ENCODE measurements at places on chromosomes 5 and 9.

- no peak for DNase-seq
Measured at GRCh38 chr9:91771027-91771426, 179.0 kb downstream of the ROR2 start.

- no peak for DNase-seq
Measured at GRCh38 chr5:170315154-170315553, 17.6 kb upstream of the LCP2 start.

DNA sequence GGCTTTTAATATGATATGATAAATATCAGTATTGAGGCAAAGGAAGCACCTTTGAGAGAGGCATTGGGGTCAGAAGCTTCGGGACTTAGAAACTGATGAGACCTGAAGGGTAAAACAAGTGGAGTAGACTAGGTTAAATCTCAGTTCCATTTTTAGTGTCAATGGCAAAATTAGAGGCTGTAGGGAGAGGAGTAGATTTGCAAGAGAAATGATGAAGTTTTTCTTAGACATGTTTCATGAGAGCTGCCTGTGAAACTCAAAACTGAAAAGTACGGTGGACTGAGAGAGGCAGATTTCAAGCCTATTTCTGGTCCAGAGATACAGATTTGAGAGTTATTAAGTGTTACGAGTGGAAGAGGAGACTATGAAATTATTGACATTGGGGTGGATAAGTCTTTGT, 278.5 kb downstream of the TAF11L14 start:
- no peak for DNase-seq

- no peak for DNase-seq
Measured at GRCh38 chr5:100757618-100758017, 145.5 kb downstream of the ST8SIA4 start.

DNA sequence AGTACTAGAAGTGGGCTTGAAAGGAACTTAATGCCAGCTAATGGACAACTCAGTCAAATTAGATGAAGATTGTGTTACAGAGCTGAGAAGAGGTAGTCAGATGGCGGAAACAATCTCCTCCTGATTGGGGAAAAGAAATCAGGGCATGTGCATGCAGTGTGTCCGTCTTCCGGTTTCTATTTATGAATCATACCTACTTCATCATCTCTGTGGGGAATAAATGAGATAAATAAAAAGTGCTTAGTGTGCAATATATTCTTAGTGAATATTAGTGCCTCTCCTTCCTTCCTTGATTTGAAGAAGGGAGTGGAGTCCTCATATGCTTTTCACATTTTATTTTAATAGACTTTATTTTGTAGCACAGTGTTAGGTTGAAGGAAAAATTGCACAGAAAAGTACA, 108.7 kb upstream of the NFIL3 start:
- no peak for DNase-seq

DNA sequence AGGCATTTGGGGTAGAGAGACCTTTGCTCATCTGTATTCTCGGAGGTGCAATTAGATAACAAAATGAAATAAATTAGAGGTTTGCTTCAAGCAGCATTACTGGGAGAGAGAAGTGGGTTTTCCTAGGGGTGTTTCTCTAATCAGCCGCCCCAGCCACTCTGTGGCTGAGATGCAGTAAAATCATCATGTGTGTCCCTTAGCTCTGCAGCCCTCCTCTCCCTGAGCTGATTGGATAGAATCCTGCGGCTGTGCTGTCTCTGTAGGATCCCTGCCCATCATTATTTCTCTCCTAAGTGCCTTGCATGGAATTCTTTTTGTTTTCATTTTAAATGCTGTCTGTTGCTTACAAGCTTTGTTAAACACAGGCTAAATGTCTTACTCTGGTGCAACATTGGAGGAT, 171.4 kb downstream of the SH3GL2 start:
- DNase-seq, result no peak

DNA sequence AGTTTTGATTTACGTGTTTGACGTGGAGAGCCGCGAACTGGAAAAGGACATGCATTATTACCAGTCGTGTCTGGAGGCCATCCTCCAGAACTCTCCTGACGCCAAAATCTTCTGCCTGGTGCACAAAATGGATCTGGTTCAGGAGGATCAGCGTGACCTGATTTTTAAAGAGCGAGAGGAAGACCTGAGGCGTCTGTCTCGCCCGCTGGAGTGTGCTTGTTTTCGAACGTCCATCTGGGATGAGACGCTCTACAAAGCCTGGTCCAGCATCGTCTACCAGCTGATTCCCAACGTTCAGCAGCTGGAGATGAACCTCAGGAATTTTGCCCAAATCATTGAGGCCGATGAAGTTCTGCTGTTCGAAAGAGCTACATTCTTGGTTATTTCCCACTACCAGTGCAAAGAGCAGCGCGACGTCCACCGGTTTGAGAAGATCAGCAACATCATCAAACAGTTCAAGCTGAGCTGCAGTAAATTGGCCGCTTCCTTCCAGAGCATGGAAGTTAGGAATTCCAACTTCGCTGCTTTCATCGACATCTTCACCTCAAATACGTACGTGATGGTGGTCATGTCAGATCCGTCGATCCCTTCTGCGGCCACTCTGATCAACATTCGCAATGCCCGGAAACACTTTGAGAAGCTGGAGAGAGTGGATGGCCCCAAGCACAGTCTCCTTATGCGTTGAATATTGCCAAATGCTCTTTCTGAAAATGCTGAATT, 850 bp downstream of the RRAGA start:
- DNase-seq, result no peak

DNA sequence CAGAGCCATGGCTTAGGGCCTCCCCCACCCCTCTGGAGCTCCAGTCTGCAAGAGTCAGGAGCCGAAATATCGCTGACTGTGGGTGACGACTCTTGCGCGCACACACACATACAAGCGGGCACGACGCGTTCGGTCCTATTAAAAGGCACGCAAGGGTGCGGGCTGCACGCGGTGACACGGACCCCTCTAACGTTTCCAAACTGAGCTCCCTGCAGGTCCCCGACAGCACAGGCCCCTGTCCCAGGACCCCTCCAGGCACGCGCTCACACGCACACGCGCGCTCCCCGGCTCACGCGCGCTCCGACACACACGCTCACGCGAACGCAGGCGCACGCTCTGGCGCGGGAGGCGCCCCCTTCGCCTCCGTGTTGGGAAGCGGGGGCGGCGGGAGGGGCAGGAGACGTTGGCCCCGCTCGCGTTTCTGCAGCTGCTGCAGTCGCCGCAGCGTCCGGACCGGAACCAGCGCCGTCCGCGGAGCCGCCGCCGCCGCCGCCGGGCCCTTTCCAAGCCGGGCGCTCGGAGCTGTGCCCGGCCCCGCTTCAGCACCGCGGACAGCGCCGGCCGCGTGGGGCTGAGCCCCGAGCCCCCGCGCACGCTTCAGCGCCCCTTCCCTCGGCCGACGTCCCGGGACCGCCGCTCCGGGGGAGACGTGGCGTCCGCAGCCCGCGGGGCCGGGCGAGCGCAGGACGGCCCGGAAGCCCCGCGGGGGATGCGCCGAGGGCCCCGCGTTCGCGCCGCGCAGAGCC, at the start of gene GRIN1:
GRIN1 (plus strand) TSS at position 433 of the 746 bp plus-strand sequence. CDS start 333 bp downstream, outside the sequence.
- no peak for DNase-seq

DNA sequence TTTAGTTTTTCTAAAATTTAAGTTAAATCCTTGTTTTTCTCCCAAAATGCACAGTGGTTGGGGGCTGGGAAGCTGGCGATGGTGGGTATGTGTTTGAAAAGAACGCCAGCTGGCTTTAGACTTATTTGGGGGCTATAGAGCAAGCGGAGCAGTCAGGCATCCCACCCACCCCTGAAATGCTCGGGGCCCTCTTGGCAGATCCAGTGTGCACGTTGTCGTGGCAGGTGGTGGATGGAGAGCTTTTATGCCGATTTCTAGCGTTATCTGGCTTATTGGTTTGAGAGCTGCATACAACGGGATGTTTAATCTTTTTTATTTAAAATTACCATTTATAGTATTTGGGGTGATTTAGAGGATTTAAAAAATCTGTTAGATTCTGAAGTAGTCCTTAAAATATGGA, 8.1 kb downstream of the BASP1 start:
- no peak for DNase-seq

- DNase-seq, result no peak
Measured at GRCh38 chr9:18154661-18155060, 319.3 kb upstream of the ADAMTSL1 start.

DNA sequence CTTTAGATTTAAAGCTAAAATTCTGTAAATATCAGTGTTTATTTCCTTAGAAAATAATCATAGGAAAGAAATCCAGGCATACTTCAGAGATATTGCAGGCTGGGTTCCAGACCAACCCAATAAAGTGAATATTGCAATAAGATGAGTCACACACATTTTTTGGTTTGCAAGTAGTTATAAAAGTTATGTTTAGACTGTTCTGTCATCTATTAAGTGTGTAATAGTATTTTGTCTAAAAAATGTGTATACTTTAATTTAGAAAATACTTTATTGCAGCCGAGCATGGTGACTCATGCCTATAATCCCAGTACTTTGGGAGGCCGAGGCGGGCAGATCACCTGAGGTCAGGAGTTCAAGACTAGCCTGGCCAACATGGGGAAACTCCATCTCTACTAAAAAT, 6.9 kb upstream of the RIC1 start:
- no peak for DNase-seq

DNA sequence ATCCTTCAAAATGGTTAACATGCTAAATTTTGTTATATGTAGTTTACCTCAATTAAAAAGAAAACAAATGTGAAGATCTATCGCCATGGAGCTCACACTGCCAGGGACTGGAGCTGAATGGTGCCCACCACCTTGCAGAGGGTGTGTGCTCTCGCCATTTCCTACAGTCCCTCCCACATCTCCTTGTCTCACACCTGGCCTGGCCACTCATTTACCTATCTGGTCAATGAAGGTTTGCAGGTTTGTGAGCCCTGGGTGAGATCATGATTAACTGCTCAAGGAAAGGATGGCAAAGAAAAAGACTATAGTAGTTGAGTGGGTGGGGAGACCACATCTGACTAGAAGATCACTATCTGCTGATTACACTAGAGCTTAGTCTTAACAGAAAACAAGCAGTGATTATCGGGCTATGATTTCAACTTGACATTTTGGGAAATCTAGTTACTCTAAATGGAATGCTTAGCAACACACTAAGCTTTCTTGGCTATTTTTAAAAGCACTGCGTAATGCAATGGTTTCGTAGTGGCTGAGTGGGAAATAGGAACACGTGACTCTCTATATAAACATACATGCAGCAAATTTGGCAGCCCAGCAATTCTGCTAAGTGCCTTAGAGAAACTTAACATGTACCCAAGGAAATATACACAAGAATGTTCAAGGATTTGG, 27.3 kb downstream of the PUM3 start:
- DNase-seq, result no peak

Data from stimulated activated CD8-positive, alpha-beta memory T cell treated with anti-CD3 and anti-CD28 coated beads, Interleukin-7, amount 100 ng/mL, for 1 hour (primary cell).